ENCODE measurements at places on chromosomes 5 and 9.

GRCh38 chr5:181215997-181216989 lies 6.8 kb upstream of the TRIM41 start:
- peak; percentile 34 for DNase-seq

GRCh38 chr5:61055434-61056006 lies 106.7 kb downstream of the SMIM15 start:
- no peak for DNase-seq

GRCh38 chr5:71828291-71829040 lies 109.4 kb downstream of the CARTPT start:
- DNase-seq: no peak

GRCh38 chr5:31815376-31815775 lies 176.4 kb downstream of the PDZD2 start:
- DNase-seq: no peak

GRCh38 chr5:74201334-74202081 lies 439.0 kb downstream of the ENC1 start:
- DNase-seq: no peak

DNA sequence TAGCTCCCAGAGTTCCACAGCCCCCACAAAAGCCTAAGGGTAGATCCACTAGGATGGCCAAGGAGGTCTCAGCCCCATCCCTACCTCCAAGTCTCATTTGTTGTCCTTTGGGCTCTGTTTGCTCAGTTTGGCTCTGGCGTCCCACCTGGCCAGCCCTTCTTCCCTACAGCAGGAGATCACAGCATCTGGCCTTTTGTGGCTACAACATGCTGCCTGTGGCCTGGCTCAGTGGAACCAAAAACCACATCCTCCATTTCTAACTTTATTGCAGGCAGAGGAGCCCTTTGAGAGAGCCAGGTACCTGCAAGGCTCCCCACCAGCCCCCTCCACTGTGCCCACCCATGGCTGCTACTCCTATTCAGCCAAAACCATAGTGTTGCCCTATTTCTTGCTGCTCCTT lies 11.4 kb downstream of the JADE2 start:
- no peak for DNase-seq

- no peak for DNase-seq
Measured at GRCh38 chr9:131481441-131482342, 21.0 kb upstream of the POMT1 start.

GRCh38 chr5:102279711-102280110 lies 16.4 kb downstream of the SLCO4C1 start:
- no peak for DNase-seq

DNA sequence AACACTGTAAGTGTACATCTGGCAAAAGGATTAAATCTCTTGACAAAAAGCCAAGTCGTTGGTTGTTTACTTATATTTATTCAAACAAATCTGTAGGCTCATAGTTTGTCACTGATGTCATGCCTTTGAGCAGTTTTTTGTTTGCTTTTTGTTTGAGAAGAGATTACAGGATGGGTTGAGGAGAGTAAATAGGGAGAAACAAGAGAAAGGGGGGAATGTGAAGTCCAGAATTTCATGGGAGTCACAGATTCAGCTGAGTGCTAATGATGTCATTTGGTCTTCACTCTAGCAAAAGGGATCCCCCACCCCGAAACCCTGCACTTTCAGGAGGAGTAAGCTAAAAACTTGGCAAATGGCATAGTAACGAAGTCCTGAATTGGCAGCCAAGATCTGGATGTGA lies 337.4 kb downstream of the GLIS3 start:
- no peak for DNase-seq

GRCh38 chr5:159657771-159658170 lies 258.5 kb upstream of the ADRA1B start:
- no peak for DNase-seq

DNA sequence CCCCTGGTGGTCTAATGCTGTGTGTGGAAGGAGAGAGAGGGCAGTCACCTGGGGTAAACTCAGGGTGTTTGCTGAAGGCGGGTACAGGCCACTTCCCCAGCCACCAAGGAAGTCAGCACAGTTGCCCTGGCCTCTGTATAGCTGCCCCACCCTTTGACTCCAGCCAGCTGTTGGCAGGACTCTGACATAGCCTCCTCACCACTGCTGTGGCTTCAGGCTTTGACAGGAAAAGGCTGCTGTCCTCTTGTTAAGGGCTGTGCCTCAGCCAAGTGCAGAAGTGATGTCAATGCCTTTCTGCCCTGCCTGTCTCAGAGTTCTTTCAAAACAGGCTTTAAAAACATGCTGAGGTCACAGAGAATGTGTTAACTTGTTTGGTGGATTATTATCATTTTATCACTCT lies 487.2 kb upstream of the KLF4 start:
- DNase-seq: no peak

- no peak for DNase-seq
Measured at GRCh38 chr5:179268966-179269693, 76.1 kb downstream of the ADAMTS2 start.

GRCh38 chr5:171419688-171420430 lies 412 bp downstream of the FGF18 start:
- DNase-seq: no peak

- DNase-seq: peak; percentile 64
Measured at GRCh38 chr5:159178978-159179377, 30.4 kb downstream of the RNF145 start.

GRCh38 chr5:116402235-116402634 lies 172.4 kb downstream of the SEMA6A start:
- no peak for DNase-seq

GRCh38 chr5:54845567-54845941 lies 139.8 kb downstream of the ESM1 start:
- DNase-seq: no peak

DNA sequence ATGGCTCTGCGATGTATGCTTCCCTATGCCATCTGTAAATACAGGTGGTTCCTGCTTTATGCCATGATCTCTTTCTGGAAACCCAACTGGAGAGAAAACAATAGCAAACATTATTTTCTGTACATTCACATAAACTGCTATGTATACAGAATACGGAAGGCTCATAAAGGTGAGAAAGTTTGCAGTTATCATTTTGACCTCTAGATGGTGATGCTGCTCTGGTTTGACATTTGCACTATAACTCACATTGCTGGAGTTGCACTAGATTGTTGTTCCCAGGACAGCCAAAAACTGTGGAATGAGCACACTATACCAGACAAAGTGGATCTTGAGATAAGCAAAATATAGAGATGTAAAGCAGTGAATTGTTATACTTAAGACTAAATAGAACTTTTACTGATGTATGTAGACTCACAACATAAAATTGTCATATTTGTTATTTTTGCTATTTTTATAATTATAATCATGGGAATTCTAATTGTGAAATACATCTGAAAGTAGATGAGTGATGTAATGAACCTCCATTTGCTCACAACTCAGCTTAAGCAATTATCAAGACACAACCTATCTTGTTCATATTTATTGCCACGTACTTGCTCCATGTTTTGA lies 246.5 kb downstream of the PTPRD start:
- DNase-seq: no peak

GRCh38 chr9:1001838-1002237 lies 25.4 kb downstream of the DMRT3 start:
- DNase-seq: no peak

DNA sequence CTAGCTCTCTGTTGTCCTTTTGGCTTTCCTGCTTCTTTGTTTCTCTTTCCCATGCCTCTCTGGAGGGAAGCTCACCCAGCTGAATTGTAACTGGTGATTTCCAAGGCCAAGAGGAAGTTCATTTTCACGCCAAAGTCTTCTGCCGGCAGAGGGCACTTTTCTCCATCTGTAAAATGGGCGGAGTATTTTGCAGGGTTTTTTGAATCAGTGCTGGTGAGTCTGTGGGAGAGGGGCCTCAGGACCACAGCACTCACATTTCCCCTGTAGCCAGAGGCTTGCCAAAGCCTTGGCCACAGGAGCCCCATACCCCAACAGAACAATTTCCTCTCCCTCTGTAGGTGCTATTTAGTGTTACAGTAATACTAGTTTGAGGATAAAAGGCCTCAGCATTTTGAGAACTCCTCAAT lies 42.3 kb upstream of the MATR3 start:
- DNase-seq: no peak

GRCh38 chr5:57209316-57210040 lies 35.6 kb downstream of the GPBP1 start:
- DNase-seq: no peak

GRCh38 chr5:645421-645820 lies 33.3 kb downstream of the CEP72 start:
- DNase-seq: no peak

Data from upper lobe of left lung (tissue), 6 donors.